HCEC 1CT (cell line): ENCODE measurements at places on chromosomes 2 and 18.
A peak's percentile ranks its signal among the peaks of the same experiment; 100 is the strongest.

GRCh38 chr2:84924173-84925106 lies 19.0 kb downstream of the TMSB10 start:
- DNase-seq, result peak; percentile 13

DNA sequence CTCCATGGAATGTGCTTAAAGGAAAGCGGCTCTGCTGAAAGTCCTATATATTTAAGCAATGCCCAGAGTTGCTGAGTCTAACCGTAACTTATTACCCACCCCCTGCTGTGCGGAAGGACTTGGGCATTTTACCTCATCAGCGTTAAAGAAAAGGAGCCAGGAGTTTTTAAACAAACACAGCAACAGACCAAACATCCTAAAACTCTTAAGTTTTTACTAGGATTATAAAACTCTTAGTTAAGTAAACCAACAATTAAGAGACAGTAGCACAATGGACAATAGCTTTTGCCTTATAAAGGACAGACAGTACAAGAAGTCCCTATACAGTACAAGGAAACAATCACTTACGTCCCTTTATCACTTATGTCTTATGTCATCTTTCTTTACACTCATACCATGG lies 90.2 kb downstream of the ZNF521 start:
- DNase-seq, result no peak

GRCh38 chr2:201275990-201276389 lies 15.7 kb downstream of the CASP8 start:
- DNase-seq, result no peak

DNA sequence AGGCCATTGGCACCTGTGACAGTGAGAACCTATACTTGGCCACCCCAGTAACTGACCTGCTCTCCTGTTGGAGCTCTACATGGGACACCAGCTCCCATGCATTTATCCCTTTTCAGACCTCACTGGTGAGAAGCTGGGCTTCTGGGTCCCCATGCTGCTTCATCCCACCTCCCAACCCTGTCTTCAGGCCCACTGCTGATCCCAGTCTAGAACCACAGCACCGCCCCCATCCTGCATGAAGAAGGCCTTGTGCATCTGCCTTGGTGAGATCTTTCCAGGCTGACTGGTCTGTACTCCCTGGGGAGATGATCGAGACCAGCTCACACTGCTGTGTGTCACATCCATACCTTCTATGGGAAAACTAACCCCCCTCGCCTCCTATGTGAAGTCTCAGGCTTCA lies 22.7 kb downstream of the TTC32 start:
- DNase-seq, result no peak

DNA sequence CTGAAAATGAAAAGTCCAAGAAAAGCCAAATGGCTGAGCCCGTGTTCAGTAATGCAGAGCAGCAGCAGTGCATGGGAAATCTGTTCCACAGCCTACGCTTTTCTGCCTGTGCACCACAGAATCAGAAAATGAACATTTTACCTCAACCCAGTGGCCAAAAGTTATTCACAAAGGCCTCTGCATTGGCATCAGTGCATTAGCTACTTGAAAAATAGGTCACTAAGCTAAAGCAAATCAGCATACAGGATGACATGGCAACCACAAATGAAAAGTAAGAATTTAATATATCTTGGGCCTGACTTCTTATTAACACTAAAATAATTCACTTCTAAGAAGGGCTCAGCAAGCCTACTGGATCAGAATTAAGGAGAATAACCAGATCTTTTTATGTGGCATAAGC lies 1145.3 kb upstream of the CHAC2 start:
- no peak for DNase-seq

DNA sequence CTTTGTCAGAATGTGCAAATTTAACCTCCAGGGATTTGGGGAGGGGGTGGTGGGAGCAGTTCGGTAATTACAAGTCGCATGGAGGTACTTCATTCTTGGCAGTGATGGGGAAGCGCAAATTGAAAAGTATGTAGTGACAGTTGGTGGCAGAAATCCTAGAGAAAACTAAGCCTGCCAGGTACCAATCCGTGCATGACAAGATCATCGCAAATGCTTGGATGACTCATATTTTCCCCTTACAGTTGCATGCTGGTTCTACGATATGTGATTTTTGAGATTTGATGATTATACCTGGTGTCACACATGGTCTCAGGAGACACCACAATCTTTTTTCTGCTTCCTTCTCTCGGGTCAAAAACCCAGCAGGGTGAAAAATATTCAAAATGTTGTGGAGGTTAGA lies 479.7 kb upstream of the ID2 start:
- no peak for DNase-seq

- DNase-seq, result no peak
Observed at GRCh38 chr2:240154606-240155005, 14.1 kb upstream of the OTOS start.

DNA sequence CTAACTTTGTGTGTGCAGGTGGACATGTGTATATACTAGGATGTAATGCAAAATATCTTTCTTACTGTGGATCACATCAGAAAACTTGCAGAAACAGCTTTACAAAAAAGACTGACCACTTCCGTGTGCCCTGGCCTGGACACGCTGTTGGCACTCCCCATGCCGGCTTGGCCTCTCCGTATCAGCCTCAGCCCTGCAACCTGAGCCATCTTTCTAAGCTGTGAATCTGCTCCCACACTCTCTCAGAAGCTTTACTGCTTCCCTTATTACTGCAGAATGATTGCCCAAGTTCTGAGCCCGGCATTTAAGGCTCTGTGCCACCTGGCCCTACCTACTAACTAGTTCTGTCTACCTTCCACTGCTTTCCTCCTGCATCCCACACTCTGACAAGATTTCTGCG lies 37.8 kb downstream of the MYO7B start:
- no peak for DNase-seq

DNA sequence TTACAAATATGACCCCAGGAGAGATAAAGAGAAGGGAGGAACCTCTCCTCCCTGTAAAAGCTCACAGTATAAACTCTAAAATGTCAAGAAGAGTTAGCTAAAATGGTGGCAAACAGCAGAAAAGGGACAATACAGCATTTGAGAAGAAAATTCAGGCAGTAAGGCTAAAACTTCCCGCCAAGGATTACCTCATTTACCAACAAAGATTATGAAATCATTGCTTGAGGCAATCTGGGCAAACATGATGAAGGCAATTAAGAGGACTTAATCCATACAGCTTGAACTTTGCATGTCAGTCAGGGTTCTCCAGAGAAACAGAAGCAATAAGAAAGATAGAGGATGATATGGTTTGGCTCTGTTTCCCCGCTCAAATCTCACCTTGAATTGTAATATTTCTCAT lies 81.4 kb downstream of the CMPK2 start:
- DNase-seq, result no peak

- peak; percentile 83 for DNase-seq
Observed at GRCh38 chr18:60978338-60978737, 354.9 kb upstream of the CDH20 start.
